ENCODE measurements at places on chromosomes 3 and 15.

GRCh38 chr15:82647045-82647834 lies at the start of gene CPEB1:
CPEB1 (minus strand) TSS chr15:82647363; CDS start chr15:82628459, 18,904 bp downstream.
- DNase-seq: no peak

GRCh38 chr3:157129803-157130466 lies 30.0 kb downstream of the CCNL1 start:
- no peak for DNase-seq

GRCh38 chr15:96515371-96515770 lies 184.9 kb downstream of the NR2F2 start:
- no peak for DNase-seq

- DNase-seq: no peak
Observed at GRCh38 chr3:71087143-71088018, 496.1 kb downstream of the FOXP1 start.

- no peak for DNase-seq
Observed at GRCh38 chr15:43525131-43525530, 7.7 kb downstream of the MAP1A start.

- DNase-seq: no peak
Observed at GRCh38 chr3:108127301-108127988, 36.6 kb upstream of the CD47 start.

DNA sequence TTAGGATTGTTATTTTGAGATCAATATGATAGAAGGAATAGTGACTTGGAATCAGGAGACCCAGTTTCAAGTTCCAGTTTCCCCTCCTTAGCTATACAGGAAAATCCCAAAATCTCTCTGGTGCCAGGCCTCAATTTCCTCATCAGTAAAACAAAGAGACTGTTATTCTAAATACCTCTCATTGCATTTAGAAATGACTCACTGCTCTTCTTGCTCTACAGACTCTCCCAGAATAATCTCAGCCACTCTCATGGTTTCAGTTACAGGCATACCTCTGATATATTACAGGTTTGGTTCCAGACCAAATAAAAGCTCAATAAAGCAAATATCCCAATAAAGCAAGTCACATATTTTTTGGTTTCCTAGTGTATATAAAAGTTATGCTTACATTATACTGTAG lies 28.3 kb downstream of the IMPG2 start:
- DNase-seq: no peak

DNA sequence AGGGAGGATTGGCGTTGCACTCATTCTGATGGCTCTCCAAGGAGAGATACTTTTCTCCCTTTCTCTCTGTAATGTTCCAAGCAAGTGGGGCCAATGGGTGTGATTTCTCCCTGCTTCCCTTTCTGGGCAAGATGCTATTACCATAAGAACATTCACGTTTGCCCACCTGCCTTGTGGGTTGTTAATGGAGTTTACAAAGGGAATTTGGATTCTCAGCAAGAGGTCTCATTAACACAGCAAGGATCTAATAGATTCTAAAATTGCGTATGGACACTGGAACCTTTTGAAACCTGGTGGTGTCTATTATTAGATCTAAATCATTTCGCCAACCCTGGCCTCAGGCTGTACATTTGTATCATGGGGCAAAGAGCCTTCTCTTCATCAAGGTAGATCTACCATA lies 74.1 kb downstream of the SLCO3A1 start:
- DNase-seq: no peak

GRCh38 chr3:194081826-194082225 lies 54.1 kb upstream of the HES1 start:
- DNase-seq: no peak

DNA sequence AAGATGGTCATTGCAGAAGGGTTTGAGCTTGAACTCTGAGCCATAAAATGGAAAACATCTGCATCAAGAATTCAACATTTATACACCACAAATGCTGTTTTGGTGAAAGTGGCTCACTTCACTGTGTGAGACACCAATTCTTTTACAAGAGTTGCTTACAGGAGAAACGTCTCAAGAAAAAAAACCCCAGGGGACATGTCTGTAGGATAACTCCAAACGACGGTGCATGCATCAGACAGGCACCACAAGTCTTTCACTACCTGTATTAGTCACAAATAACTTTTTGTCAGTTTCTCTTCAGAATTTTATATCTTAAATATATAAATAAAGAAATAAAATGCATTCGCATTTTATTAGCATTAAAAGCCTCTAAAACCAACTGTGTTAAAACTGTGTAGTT lies 164.3 kb downstream of the EFHB start:
- no peak for DNase-seq

DNA sequence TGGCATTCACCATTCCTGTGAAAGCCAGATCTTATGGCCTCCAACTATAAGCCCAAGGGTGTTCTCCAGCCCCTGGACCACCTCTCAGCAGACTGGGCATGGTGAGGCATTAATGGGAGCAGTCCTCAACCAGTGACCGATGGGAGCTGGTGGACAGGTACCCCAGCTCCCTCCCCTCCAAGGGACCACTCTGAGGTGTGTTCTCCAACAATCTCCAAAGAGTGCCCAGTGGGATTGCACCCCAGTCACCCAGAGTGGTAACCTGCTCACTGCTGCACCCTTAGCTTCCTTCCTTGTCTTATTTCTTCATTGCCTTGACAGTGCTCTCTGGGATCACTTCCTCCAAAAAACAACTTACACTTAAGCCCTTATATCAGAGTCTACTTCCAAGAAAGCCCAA lies 8.2 kb upstream of the ITGA11 start:
- no peak for DNase-seq

- DNase-seq: no peak
Observed at GRCh38 chr3:123442125-123442524, 6.8 kb downstream of the ADCY5 start.

DNA sequence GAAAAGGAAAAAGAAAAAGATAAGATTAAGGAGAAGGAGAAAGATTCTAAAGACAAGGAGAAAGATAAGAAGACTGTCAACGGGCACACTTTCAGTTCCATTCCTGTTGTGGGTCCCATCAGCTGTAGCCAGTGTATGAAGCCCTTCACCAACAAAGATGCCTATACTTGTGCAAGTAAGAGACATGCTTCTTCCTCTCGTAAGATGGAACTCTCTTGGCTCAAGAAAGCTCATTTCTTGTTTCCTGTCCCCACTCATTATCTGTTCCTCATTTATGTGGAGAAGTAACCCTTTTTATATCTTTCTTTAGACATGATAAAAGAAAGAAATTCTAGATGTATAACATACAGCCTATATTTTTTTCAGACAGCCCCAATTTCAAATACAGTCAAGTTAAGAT lies 101.4 kb downstream of the KLHL25 start:
- DNase-seq: no peak

- no peak for DNase-seq
Observed at GRCh38 chr3:175737646-175738572, 878.8 kb downstream of the NAALADL2 start.
